ENCODE measurements at places on chromosomes 12 and 14.

DNA sequence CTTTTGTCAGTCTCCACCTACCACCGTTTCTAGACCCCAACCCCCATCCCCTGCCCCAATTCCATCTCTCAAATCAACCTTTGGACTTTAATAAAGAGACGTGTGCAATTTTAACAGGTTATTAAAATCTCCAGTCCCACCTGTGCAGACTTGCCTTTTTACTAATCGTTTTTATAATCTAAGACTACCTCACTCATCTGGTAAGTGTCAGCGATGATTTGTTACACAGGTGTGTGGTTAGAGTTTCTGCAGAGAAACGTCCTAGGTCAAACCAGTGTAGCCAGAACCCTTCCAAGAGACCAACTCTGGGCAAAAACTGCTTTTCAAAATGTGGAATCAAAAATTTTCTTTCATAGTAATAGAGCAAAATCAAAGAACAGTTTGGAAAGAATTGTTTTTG, 60.4 kb upstream of the PELI2 start:
- DNase-seq: no peak

- DNase-seq: no peak
Measured at GRCh38 chr12:88153959-88154358, 11.9 kb downstream of the TMTC3 start.

DNA sequence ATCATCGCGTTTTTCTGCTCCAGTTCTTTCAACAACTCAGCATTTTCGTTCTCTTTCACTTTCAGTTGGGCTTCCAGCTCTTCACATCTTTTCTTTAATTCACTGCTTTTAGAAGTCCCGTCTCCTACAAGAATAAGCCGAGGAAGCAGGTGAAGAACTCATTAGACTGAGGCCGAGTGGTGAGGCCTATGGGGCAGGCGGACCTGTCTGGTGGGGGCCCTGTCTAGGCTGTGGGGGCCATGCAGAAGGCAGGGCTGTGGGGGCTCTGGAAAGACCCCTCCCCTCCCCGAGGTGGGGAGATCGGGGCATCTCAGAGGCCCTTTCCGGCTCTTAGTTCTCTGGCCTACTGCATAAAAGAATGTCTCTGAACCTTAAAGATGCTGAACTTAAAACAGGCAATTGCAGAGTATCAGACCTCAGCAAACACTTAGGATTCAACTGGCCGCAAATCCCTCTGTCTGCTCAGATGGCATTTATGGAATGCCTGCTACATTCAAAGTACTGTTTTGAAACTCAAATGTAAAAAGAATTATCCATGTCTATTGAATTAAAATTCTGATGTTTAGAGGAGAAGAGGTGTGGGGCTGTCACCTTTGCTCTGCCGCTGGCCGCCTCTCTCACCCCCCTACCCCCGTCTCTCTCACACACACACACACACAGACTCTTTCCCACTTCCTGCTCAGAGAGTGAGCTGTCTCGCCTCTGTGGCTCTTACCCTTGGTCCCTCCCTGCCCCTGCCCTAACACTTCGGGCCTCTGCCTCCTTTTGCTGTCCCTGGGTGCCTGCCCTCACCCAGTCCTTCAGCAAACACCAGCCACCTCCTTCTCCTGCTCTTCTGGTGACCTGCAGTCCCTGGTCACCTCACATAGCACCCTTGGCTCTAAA, 34.7 kb downstream of the CCDC92 start:
- DNase-seq: no peak

GRCh38 chr14:97788364-97788763, 991.2 kb downstream of the VRK1 start:
- DNase-seq: no peak

DNA sequence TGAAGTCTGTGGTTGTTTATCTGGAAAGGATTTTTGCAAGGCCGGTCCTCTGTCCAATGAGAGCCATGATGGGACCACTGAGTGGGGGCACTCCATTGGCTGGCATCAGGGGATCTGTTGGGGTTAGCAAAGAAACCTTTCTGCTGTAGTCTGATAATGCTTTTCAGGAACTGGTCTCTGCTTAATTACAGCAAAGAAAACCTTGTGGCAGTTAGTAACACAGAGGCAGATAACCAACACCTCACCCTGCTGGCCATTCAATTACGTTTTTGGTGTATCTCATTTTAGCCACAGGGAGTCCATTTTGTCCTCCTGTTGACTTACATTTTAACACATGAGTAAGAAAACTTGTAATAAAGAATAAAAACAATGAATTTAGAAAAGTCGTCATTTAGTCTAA, 629.3 kb upstream of the MDGA2 start:
- DNase-seq: no peak

DNA sequence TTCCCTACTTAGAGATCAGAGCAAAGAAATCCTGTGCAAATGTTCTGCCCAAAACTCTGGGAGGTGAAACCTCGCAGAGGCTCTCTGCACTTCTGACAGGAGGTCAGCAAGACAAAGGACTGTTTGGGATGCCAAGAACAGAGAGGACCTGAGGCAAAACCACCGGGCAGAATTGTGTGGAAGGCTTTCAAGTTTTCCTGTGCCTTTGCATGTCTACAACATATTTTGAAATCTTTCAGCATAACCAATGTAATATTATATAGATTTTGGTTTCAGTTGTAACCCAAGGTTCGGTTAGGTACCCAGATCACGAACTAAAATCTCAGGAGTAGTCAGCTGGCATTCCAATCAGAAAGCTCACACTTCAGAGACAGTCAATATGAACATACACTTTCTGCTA, 99.4 kb upstream of the PLEKHA5 start:
- DNase-seq: no peak

DNA sequence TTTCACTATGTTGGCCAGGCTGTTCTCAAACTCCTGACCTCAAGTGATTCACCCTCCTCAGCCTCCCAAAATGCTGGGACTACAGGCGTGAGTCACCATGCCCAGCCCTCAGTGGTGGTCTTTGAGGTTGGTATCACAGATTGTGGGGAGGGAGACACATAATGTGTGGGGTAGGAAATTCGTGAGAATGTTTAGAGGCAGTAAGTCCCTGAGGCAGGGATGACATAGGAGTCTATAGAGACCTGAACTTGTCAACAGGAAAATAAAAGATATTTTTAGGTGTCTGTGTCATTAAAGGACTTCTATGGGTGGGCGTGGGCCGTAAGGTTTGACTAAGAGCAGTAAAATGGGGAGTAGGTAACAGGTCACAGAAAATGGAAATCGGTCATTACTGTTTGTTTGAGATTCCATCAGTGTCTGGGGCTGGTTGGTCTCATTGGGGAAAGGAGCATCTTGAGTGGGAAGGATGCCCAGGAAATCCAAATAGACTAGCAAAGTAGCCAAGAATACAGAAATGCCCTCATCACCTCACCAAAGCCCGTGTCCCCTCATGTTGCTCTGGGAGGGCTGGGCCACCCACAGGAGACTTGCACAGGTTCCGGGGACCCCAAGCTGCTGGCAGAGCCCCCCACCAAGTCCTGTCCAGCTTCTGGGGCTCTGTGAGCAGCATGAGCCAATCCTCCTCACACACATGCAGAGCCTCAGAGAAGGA, 63.6 kb upstream of the BCL2L14 start:
- no peak for DNase-seq

DNA sequence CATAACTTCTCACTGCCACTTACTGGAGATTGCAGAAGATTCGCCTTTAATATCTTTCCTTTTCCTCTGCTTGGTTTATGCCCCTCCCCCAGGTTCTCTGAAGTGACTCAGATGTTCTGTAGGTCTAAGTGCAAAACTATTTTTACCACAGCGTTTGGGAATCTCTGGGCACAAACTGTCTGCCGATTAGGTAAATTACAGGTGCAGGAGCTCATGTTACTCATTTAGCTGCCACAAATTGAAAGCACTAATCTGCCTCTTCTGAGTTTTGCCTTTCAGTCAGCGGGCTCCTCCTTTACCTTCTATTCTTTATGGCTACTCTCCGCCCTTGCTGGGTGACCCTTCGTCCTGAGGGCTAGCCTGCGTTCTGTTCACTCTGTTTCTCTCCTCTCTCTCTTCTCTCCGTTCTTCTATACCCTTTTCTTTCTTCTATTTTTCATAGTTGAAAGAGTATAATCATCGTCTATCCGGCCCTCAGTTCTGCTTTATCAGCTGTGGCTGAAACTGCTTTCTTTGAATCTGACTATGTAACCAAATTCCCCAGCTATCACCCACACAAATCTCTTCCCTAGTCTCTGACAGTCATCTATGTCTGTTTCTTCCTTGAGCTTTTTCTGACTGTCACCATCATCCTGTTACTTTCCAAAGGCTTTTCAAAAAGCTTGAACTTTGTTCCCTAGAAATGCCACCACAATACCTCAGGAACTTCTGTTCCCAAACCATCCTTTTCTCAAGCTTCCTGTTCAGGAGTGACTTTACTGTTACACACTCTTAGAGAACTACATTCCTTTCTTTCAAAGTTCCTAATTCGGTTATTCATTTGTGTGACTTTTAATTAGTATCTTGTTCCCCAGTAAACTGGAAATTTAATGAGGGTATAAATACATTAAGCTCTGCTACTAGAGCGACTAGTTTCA, 4.3 kb upstream of the MYF6 start:
- DNase-seq: no peak

- no peak for DNase-seq
Measured at GRCh38 chr12:97464385-97465321, 2.0 kb downstream of the RMST start.

DNA sequence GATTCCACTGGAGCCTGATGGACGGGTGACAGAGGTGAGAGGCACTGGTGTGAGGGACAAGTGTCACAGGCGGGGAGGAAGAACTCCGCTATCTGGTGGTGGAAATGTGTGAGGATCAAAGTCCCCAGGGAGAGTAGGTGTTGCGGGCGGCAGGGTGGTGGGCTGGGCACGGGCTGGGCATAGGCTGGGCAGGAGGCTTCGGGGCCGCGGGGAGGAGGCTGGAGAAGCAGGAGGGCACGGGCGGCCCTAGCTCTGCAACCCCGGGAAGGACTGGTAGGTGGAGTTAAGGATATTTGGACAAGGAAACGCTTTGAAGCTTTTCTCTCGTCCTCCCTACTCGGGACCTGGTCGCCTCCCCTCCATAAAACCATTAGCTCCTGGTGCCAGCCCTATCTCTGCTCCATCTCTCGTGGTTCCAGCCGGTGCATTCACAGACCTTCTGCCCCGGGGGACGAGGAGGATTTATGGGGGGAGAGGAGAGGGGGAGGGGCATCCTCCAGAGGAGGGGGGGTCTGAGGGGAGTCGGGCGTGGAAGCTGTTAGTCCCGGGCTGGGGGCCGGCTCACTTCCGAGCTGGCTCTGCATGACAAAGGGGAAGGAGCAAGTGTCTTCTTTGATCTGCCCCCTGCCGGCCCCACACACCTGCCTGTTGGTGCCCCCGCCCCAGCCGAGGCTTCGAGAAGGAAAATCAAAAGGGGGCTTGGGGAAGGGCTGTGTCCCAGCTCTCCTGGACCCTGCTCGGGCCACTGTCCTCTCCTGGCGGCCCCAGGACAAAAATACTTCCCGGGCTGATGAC, 504 bp downstream of the WNT5B start:
- DNase-seq: peak; percentile 61

DNA sequence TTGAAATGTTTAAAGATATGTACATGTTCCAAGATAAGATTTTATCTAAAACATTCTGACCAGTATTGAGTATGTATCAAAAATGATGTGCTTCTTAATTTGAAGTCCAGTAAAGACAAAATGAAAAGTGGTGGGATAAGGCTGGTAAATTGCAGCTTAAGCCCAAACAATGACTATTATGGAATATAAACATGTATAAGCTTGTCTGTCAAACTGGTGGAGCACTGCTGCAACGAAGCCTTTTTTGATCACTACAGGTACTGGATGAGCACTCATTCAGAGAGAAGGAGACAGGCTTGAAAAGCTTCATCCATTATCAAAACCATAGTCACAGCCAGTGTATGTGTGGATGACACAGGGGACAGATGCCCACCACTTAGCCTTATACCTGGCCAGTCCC, 138.4 kb downstream of the ATP23 start:
- no peak for DNase-seq

DNA sequence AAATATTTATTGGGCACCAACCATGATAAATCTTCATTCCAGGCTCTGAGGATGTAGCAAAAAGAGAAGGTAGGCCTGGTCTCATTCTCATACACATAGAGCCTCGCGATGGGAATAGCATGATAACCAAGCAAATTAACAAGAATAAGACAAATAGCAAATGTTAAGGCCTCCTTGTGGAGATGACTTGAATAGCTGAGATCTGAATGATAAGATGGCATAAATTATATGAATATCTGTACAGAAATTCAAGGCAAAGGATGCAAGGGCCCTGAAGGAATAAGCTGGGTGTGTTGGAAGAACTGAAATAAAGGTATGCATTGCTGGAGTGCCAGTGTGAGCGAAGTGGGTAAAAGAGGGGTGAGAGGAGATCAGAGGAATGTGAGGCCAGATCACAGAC, 114.8 kb downstream of the ALX1 start:
- no peak for DNase-seq

GRCh38 chr12:8018666-8019581, 13.6 kb upstream of the FOXJ2 start:
- peak; percentile 91 for DNase-seq

GRCh38 chr12:6047249-6048237, 76.9 kb downstream of the VWF start:
- DNase-seq: no peak

GRCh38 chr12:52795694-52796428, at the start of gene KRT3:
KRT3 (minus strand) TSS chr12:52796117; CDS start chr12:52796042, 75 bp downstream.
- DNase-seq: no peak

DNA sequence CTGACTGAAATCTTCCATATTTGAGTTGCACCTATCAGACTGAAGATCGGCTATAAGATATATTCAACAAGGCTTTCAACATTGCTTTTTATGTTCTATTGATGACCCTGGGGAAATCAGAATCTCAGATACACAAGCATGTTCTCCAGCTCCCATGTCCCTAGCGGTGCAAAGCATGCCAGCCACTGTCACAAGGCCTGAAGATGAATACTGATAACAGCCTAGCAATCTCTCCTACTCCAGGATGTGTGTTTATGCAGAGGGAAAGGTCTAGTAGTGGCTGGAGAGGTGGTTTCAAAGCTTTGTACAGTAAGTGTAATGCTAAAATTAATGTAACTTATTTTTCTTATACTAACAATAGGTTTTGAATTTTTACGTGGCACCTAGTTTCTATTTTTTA, 64.6 kb downstream of the SOX5 start:
- no peak for DNase-seq

DNA sequence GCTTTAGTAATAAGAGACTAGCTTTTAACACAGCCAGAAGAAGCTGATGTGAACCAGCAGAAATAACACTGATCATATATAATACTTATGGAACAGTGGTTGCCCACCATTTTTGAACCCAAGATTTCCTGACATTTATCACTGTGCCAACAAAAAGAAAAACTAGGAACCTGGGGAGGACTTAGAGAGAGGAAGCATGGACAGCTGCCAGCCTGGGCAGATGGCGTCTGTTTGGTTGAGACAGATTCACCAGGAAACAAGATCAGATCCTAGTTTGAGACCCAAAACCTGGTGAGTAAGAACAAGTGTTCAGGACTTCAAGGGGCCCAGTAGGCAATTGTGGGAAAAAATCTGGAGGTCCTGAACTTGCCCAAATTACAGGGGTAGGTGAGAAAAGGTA, 95.3 kb downstream of the BICD1 start:
- no peak for DNase-seq
